ENCODE measurements at places on chromosomes 4 and X. TPM values are rescaled to one million over a fixed set of nuclear protein-coding genes. Genes with fewer than 3 reads are reported as not detected.
A peak's percentile ranks its signal among the peaks of the same experiment; 100 is the strongest.

The SPANXD gene
- total RNA-seq = not detected

The RAB9B gene
- total RNA-seq = 0.11 TPM

GRCh38 chr4:98383431-98384106 lies 122.4 kb downstream of the RAP1GDS1 start:
- H3K27me3 ChIP-seq = no peaks in the 10 kb centered on the region
- no peak for DNase-seq
- no peak overlapping the region for H3K27ac ChIP-seq
- no peak overlapping the region for H3K4me3 ChIP-seq

DNA sequence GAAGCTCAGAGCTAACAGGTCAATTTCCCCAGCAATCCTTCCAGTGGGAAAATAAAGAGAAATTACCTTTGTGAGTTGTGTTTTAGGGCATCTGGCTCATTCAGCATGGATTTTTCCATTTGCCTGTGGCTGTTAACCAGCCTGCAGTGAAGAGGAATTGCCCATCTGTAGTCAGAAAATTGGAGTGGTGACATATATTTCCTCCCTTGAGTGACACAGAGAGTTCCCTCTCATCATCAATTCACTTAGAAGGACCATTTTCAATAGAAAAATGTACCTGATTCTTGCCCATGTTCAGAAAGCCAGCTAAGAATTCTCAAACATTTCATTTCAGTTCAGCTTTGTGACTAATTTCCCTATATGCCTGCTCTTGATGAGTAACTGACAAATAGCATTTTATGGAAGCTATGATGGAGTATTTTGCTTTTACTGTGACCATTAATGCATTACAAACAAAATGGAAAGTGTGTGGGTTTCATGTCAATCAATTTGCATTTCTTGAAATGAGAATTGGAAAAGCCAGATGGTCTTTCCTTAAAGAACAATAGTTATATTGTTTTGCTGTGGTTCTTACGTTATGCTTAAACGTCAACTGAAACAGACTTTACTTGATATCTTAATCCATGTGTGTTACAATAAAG lies 155.8 kb downstream of the NWD2 start:
- peaks cover 4% of the 10 kb centered on the region for H3K27me3 ChIP-seq
- DNase-seq = no peak
- H3K36me3 ChIP-seq = no peaks in the 10 kb centered on the region
- H3K4me3 ChIP-seq = no peak overlapping the region
- H3K4me1 ChIP-seq = no peaks in the 10 kb centered on the region

- DNase-seq = peak; percentile 18
- H3K27me3 ChIP-seq = no peaks in the 10 kb centered on the region
- no peaks in the 10 kb centered on the region for H3K36me3 ChIP-seq
- peaks cover 12% of the 10 kb centered on the region for H3K4me1 ChIP-seq
- peak overlapping the region; percentile 66 for H3K4me3 ChIP-seq
- H3K27ac ChIP-seq = peak overlapping the region; percentile 34
Observed at GRCh38 chrX:71198066-71198465, 25.0 kb upstream of the GJB1 start.

- H3K27me3 ChIP-seq = no peaks in the 10 kb centered on the region
- no peak overlapping the region for H3K4me3 ChIP-seq
- no peaks in the 10 kb centered on the region for H3K4me1 ChIP-seq
- H3K27ac ChIP-seq = no peak overlapping the region
- no peak for DNase-seq
Observed at GRCh38 chrX:49991758-49992157, 69.4 kb downstream of the CLCN5 start.

DNA sequence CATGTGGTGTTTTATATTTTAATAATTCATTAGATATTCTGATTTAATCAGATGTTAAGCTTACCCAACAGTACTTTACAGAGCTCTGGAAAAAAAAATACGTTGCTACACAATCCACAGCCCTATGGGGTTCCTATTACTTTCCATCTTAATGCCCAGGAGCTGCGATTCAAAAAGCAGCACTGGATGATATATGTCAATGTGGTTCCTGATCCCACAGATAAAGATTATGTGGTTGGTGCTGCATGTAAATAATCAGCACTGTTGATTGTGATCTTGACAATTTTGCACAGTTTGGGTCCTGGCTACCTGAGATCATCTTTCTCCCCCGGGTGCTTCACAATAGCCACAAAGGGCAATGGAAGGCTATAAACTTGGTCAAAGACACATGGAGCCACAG lies 72.7 kb upstream of the DCLK2 start:
- peaks cover 7% of the 10 kb centered on the region for H3K27me3 ChIP-seq
- H3K4me1 ChIP-seq = no peaks in the 10 kb centered on the region
- no peak overlapping the region for H3K27ac ChIP-seq
- DNase-seq = no peak

DNA sequence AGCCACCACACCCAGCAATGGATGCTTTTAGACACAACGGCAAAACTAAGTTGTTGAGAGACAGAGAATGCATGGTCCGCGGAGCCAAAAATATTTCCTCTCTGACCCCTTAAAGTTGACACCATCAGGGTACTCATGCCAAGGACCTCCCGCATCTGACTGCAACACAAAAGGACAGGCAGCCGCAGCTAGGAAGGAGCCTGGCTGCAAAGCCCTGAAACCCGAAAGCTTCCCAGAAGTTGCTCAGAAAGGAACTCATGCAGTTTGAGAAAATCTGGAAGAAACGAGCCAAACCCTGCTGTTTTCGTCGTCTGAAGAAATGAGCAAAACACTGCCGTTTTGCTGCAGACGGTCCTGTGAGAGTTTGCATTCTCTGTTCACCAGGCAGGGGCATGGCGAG lies 16.5 kb downstream of the DHRSX start:
- no peak overlapping the region for H3K4me3 ChIP-seq
- H3K4me1 ChIP-seq = no peaks in the 10 kb centered on the region
- H3K36me3 ChIP-seq = peaks cover 24% of the 10 kb centered on the region
- DNase-seq = no peak
- no peaks in the 10 kb centered on the region for H3K27me3 ChIP-seq
- no peak overlapping the region for H3K27ac ChIP-seq

GRCh38 chr4:77127215-77127614 lies 29.8 kb upstream of the CCNG2 start:
- H3K27ac ChIP-seq = peak overlapping the region; percentile 22
- no peak overlapping the region for H3K4me3 ChIP-seq
- DNase-seq = no peak
- no peaks in the 10 kb centered on the region for H3K36me3 ChIP-seq
- H3K4me1 ChIP-seq = peaks cover 13% of the 10 kb centered on the region

Measured in CD4-positive, alpha-beta T cell (primary cell).